Cerebellar cortex (tissue), 1 donor: ENCODE measurements at places on chromosomes 13 and 19.
A peak's percentile ranks its signal among the peaks of the same experiment; 100 is the strongest.

- DNase-seq = no peak
These were observed 85.1 kb upstream of the ABCC4 start for GRCh38 chr13:95386370-95386769.

DNA sequence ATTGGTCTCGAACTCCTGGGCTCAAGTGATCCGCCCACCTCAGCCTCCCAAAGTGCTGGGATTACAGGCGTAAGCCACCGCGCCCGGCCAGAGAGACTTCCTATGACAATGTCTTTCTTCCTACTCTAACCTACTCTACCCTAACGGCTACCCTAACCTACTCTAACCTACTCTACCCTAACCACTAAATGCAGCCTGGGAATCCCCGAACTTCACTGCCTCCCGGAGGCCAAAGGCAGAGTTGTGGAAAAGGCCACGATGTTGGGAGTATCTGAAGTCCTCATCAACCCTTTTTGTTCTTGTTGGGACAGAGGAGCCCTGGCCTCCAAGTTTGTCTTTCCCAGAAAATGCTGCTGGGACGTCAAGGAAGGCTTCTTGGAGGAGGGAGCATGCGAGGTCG, 967 bp upstream of the NR2C2AP start:
- DNase-seq = no peak

DNA sequence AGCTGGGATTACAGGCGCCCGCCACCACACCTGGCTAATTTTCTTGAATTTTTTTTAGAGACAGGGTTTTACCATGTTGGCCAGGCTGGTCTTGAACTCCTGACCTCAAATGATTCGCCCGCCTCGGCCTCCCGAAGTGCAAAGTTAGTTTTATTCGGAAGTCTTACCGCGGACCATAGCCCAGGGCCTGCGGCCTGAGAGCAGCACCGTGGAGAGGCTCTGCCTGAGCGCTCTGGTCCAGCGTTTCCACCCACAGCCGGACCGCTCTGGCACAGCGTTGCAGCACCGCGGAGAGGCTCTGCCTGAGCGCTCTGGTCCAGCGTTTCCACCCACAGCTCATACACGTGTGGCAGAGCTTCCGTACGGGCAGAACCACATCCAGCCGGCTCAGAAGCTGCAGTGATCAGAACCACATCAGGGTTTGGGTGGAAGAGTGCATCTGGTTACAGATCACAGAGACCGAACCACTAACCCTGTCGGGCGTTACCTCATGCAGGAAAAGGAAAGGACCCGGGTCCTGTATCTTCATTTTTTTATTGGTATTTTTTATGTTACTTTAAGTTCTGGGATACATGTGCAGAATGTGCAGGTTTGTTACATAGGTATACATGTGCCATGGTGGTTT, 102.4 kb upstream of the SOX1 start:
- DNase-seq = no peak

DNA sequence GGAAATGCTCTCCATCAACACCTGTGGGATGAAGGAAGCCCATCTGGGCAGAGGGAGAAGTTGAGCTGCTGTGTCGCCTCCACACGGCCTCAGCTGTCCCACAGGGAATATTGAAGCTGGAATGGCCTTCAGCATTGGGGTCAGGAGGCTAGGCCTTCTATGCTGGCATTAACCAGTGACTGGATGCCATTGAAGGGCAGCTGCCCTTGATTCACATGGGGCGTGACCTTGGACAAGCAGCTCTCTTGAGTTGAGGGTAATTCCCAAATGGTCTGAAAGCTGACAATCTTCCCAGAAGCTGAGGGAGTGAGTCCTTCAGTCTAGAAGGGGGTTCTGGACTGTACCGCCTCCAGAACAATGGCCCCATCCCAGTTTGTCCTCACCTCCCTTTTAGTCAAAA, 6.7 kb downstream of the BCL3 start:
- no peak for DNase-seq

- DNase-seq = peak; percentile 14
These were observed 56.6 kb downstream of the SLITRK1 start for GRCh38 chr13:83825676-83826075.

DNA sequence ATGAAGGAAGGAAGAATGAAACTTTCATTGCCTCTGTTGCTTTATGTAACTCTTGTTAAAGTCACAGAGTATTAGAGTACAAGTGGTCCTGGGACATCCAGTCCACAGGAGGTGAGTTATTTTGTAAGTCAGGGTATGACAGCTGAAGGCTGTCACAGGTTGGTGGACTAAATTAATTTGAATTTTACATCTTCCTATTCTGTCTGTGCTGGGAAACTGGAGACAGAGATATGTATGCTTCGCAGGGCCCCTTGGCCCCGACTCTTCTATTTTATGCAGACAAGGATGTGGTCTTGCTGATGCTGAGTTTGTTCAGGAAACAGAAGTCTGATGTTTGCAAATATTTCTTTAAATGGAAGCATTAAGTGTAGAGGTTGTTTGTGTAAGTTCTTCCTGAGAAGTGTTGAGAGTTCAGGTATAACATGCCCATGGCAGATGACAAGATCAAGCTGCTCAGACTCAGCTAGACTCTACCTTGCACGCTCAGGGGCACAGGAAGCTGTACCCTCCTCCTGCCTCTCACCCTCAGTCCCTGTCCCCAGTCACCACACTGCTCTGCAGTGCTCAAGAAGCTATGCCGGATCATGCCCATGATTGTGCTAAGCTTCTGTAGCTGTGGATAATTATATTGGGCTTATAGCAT, 23.4 kb downstream of the RASL11A start:
- DNase-seq = no peak

GRCh38 chr19:33580026-33580644, 41.6 kb upstream of the CHST8 start:
- no peak for DNase-seq

GRCh38 chr13:73107970-73108369, 49.2 kb downstream of the KLF5 start:
- no peak for DNase-seq

GRCh38 chr19:38721979-38722773, 22.1 kb downstream of the CAPN12 start:
- DNase-seq = no peak

DNA sequence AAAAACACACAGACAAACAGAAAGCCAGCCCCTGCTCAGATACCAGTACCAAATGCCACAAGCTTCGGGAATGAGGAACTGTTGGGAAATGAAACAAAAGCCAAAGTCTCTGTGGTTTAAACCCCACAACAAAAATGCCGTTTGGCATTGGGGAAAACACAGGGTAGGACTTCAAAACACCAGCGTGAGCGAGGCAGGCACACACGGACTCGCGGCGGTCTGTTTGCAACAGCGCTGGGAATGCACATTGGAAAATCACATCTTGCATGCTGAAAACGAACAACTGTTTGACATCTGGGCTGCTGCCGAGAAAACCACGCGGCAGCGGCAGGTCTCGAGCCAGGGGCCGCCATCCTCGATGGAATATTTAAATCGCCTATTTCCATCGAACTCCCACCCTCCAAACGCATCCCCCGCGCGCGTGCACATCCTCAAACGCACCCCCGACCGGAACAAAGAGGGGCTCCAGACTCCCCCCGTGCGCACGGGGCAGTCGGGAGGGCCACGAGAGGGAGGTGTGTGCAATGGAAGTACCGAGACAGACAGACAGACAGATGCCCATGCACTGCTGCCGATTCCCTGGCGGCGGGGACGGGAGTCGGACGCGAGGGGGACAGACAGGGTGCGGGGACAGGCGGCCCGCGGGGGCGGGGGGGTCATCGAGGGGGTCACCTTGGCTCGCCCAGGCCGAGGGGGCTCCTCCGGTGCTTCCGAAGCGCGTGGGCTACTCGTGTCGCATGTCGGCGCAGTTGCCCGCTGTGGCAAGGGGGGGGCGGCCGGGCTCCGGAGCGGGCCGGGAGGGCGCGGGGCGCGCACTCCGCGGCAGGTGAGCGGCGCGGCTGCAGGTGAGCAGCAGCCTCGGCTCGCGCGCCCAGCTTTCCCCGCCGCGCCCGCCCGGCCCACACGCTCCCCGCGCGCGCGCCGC, at the start of gene GPR12:
Gene GPR12 (minus strand): TSS at position 880 of the 925 bp plus-strand sequence. CDS start 959 bp downstream, outside the sequence.
- peak; percentile 56 for DNase-seq

- DNase-seq = no peak
These were observed 44.8 kb upstream of the SERTM1 start for GRCh38 chr13:36629057-36629385.

DNA sequence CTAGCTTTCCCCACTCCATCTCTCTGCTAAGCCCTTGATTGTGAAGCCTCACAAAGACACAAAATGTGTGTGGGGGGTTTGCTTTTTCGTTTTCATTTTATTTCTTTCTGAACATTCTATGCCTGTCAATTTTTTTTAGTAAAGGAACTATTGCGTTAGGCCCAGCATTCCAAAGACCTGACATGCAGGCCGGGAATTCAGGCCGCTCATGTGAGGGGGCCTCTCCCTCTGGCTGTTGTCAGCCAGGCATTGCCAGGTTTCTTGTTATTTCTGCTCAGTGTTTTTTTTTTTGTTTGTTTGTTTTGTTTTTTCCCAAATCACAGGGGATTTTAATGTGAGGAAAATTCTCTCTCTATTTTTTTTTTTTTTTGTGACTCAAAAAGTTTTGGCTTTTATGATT, 10.3 kb upstream of the MEDAG start:
- no peak for DNase-seq

GRCh38 chr19:3852614-3853254, 16.1 kb downstream of the ZFR2 start:
- DNase-seq = no peak

DNA sequence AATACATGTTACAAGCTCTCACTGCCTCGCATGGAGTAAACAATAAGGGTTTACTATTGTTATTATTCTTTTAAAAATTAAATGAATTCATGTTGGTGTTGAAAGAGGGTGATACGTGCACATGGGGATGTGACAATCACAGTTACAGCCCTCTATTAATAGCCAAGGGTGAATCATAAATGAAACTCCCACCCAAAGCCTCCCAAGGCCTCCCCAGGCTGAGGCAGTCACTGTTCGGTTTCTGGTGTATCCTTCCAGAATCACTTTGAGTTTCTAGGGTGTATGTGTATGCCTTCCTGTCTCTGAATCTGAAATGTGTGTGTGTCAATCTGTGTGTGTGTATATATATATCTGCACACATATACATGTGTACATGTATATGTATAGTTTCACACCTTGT, 73.4 kb downstream of the AKAP11 start:
- DNase-seq = no peak

DNA sequence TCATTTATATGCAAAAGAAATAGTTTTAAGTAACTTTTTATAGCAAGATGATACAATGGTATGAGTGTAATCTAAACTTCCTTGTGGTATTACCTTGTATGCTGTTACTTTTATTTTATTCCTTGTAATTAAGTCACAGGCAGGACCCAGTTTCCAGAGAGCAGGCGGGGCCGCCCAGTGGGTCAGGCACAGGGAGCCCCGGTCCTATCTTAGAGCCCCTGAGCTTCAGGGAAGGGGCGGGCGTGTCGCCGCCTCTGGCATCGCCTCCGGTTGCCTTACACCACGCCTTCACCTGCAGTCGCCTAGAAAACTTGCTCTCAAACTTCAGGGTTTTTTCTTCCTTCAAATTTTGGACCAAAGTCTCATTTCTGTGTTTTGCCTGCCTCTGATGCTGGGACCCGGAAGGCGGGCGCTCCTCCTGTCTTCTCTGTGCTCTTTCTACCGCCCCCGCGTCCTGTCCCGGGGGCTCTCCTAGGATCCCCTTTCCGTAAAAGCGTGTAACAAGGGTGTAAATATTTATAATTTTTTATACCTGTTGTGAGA, 10.2 kb downstream of the PLPPR3 start:
- no peak for DNase-seq

GRCh38 chr19:50962245-50962644, 7.1 kb downstream of the KLK6 start:
- DNase-seq = no peak
